ENCODE measurements at places on chromosomes 13 and 19.
A peak's percentile ranks its signal among the peaks of the same experiment; 100 is the strongest.

DNA sequence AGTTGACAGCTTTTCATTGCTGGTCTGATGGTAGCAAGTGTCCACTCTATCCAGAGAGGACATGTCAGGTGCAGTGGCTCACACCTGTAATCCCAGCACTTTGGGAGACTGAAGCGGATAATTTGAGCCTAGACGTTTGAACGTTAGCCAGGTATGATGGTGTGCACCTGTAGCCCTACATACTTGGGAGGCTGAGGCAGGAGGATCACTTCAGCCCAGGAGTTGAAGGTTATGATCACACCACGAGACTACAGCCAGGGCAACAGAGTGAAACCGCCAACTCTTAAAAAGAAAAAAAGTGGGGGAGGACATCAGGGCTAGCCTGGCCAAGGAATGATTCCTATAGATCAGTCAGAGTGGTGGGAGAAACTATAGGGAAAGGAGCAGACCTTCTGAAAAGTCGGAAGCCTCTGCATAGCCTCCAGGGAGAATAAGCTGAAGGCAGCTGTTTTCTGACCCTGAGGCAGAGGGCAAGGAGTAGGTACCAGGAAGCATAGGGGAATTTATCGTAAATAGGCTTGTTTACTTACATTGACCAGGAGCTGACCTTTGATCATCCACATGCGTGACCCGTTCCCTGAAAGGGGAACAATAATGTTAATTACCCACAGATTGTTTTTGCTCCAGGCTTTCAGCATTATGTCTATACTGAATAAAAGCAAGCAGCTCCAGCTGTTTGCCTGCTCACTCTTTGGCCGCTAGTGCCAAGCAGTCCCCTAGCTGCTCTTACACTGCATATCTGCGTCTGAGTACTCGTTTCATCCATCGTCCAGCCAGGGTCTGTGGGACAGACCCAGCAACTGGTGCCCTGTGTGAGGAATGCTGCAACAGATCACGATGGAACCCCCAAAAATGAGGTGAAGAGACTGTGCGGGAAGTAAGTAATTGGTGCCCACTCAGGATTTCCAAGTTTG is 161.6 kb downstream of the RNF17 start:
- no peak for DNase-seq

DNA sequence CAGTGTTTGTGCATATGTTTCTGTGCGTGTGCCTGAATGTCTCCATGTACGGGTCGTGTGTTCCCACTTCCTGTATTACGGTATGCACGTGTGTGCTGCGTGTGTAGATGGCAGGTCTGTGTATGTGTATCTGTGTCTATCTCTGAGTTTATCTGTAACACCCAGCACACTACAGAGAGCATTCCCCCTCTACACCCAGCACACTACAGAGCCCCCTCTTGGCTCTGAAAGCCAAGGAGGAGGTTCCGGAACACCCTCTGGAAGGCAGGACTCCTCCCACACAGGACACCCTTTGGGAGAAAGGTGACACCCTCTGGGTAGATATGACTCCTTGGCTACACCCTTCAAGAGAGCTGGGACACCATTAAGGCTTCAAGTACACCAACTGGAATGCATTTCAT is 2.1 kb upstream of the ERFL start:
- DNase-seq: no peak

GRCh38 chr19:14542711-14543328 is 13.4 kb downstream of the TECR start:
- peak; percentile 69 for DNase-seq

GRCh38 chr13:42847891-42848663 is 66.7 kb downstream of the FAM216B start:
- no peak for DNase-seq

GRCh38 chr13:71474936-71475335 is 392.1 kb downstream of the DACH1 start:
- no peak for DNase-seq

GRCh38 chr13:93260591-93260990 is 34.0 kb downstream of the GPC6 start:
- no peak for DNase-seq

GRCh38 chr19:22427547-22427946 is 5.4 kb upstream of the ZNF98 start:
- no peak for DNase-seq

GRCh38 chr13:20514866-20515265 is 10.8 kb downstream of the CRYL1 start:
- no peak for DNase-seq

- DNase-seq: no peak
These were observed 28.5 kb downstream of the MYCBP2 start for GRCh38 chr13:77298426-77298825.

DNA sequence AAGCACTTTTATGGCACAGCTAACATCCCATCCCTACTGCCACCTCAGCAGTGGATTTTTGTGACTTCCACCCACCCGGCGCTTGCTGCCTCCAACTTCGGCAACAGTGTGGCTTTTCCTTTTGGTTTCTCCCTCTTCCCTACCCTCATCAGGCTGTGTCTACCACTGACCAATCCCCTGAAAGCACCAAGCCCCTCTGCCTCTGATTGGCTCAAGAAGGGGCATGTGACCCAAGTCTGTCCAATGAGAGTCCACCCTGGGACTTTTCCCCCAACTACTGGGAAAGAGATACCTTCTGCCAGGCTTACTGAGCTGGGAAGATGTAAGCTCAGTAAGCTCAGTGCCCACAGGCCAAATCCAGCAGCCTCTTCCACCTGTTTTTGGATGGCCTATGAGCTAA is 5.8 kb downstream of the SMIM7 start:
- no peak for DNase-seq

- no peak for DNase-seq
These were observed 821 bp downstream of the ZNF616 start for GRCh38 chr19:52138983-52139251.

DNA sequence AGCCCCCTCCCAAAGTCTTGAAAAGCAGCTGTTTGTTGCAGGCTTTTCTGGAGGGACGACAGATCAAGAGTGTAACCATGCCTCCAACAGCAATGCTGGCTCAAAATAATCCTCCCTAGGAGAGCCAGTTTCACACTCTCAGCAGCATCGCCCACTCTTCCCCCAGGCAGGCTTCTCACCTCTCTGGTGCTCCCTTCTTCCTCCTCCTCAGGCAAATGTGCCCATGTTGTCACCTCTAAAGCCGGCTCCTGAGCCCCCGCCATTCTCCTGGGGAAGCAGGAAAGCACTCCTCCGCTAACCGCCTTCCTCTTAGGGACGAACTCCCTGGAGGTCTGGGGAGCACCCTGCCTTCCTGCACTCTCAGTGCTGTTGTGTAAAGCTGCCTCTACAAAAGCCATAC is 98.9 kb upstream of the SGCG start:
- no peak for DNase-seq

- DNase-seq: peak; percentile 57
These were observed at the start of gene P2RY11 for GRCh38 chr19:10111405-10111811. TSS of gene P2RY11 (plus strand) at chr19:10111693. CDS start at chr19:10111722, 29 bp downstream.

DNA sequence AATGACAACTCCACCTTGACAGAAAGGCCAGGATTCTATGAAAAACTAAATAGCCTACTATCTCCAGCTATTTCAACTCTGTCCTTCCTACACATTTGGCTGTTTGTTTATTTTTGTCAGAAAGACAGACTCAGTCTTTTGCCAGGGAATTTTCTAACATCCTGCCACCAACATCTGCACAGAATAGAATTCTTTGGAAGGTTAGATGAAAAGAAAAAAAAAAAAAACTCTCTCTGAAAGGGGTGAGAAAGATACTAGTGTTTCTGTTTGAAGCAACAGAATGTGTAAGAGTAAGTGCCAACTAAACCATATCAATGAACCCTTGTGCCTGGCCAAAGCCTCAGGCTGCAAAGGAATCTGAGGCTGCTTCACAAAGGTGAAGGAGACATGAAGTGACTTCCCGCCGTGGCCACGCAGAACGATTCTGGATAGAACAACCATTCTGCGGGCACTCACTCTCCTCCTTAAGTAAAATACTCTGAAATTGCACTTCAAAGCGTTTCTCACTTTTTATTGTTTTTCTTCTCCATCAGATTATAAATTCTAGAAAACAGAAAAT is 498.2 kb downstream of the IRS2 start:
- peak; percentile 8 for DNase-seq

DNA sequence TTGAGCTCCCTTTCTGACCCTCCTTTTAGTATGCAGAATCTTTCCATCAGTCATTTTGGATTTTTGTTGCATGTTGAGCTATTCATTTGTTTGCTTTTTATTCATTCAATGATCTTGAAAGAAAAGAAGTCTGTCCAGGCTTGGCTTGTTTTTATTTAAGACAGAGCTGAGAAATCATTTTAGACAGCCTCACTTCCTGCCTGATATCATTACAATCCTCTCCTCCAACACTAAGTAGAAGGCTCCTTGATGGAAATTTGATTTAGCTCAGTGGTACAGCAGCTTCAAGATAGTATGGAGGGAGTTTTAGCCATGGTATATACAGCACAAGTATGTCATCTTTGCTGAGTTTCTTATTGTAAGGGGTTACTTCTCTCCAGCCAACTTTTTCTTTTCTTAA is 28.4 kb downstream of the MBNL2 start:
- no peak for DNase-seq

GRCh38 chr13:29505950-29506349 is 89.5 kb downstream of the SLC7A1 start:
- DNase-seq: no peak

- no peak for DNase-seq
These were observed 72.3 kb upstream of the POMP start for GRCh38 chr13:28586439-28587173.

DNA sequence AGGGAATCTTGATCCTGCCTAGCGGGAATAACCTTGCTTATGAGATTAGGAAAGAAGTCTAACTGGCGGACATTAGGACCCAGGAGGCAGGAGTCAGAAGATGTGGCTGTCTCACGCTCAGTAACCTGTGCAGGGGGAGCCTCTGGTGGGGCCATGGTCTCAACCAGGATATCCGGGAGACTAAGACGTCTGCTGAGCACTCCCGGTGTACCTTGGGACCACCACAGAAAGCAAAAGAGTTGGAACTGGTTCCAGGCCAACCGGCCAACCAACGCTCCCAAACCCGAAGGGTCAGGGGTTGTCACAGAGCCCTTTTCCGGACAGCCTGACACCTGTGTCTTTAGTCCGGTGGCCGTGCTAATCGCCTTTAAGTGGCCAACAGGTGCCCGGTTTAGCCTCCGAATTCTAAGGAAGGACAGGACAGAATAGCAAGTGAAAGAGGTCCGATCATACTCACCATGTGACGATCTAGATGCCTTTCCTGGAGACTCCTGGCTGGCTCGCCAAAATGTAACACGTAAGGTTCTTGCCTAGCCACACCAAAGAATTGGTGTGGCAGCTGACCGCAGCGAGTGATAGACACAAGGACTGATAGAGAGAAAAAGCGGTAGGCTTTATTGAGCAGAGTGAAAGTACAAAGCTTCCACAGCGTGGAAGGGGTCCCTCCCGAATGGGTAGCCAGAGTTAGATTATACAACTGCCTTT is 103.9 kb upstream of the DIAPH3 start:
- DNase-seq: no peak

- DNase-seq: no peak
These were observed 41.1 kb downstream of the ZNF729 start for GRCh38 chr19:22327321-22327720.

- DNase-seq: no peak
These were observed 20.3 kb downstream of the CSNK1G2 start for GRCh38 chr19:1961000-1961883.

DNA sequence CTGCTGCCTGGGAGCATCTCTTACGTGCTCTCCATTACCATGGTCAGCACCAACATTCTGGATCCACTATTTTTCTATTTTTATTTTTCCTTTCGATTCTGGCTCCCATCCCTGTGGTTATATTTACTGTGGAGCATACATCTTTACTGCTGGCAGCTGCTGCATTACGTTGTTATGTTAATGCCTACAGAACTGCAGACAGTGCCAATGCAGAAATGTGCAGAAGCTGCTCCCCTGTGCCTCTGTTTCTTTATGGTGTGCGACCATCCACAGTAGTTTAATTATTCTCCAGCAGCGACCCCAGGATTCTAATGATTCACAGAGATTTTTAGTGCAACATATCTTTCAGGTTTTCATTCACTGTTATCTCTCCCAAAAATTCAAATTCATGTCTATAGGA is 911.7 kb upstream of the SLITRK6 start:
- no peak for DNase-seq

DNA sequence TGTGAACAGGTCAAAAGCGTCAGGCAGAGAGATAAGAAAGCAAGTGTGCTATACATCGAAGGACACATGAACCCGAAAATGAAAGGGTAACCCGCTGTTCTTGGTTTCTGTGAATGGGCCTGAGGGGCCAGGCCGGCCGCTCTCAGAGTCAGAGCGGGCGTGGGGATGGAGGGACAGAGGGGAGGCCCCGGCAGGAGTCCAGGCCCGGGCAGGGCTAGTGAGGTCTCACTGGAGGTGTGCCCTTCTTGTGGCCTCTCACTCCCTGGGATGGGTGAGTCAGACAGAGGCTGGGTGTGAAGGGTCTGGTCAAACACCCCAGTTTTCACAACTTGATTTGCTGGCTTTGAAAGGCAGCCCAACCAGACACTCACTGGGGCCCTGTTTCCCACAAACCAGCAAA is 17.4 kb upstream of the NDUFS7 start:
- no peak for DNase-seq

DNA sequence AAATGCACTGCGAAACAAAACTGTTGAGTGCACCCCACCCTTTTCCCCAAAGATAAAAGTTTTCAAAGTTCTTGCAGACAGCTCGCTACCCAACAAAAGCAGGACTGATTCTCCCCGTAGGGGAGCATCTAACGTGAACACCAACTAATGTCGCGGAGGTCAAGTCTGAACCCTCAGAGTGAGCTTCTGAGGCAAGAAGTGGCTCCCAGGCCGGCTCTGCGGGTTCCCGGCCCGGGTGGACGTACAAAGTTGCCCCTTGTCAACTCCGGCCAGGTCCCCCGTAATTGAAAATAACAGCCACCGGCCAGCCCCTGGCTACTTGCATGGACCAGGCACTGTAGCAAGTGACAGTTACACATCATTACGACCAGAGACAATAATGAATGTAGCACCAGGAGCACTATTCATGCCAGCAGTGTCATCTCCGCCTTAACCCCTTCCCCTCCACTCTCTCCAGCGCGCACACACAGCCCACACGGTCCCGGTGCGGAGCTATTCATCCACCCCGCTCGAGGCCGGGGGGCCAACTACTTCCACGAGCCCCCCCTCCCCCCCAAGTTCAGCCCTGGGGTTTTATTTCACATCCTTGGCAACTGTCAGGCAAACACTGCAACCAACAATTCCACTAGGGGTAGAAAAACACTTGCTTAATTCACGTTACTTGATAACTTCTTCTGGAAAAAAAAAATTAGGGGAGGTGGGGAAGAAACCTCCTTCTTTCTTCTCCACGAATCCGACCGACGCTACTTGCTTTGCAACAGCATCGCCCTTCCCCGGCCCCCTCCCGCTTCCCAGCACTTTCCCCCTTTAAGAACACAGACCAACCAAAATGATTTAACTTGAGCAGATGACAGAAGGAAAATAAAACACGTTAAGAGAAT is 1.2 kb downstream of the KLF12 start:
- peak; percentile 35 for DNase-seq
